ENCODE measurements at places on chromosomes 3 and 15.

- no peak for DNase-seq
Measured at GRCh38 chr15:43243020-43243645, 22.3 kb upstream of the EPB42 start.

- DNase-seq = peak; percentile 50
Measured at GRCh38 chr3:101038393-101038792, 45.2 kb upstream of the ABI3BP start.

DNA sequence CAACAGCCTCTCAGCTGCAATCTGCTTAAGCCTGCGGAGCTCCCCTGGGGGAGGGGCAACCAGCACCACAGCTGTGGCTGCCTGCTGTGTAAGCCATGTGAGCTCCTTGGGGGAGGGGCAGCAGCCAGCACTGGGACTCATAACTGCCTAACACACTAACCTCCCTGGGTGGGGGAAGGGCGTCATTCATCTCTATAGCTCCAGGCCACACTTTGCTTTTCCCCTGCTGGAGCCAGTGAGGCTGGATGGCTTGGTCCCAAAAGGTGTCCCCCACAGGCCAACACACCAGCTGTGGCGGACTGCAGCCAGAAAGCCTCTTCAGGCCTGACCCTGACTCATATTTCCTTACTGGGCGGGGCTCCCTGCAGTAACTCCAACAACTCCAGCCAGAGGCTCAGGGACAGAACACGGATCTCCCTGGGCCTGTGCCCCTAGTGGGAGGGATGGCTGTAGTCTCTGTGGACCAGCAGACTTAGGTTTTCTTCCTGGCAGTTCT lies 129.8 kb downstream of the PPM1L start:
- peak; percentile 16 for DNase-seq

DNA sequence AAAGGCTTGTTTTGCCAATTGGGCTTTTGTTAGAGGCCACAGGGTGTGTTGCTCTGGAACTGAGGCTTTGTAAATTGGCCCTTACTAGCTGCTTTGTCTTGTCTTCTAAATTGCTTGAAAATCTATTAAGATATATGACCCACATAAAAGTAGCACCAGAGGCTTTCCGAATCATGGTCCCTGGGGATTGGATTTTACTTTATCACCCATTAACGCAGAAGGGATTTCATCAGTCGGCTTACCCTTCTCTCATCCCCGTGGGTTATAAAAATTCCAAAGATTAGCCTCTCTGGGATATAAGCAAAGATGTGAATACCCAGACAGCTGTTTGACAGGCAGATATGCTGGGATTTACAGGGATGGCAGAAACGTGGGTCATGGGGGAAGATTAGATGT lies 98.3 kb upstream of the CHL1 start:
- no peak for DNase-seq

- DNase-seq = no peak
Measured at GRCh38 chr3:14871456-14872200, 52.9 kb downstream of the FGD5 start.

DNA sequence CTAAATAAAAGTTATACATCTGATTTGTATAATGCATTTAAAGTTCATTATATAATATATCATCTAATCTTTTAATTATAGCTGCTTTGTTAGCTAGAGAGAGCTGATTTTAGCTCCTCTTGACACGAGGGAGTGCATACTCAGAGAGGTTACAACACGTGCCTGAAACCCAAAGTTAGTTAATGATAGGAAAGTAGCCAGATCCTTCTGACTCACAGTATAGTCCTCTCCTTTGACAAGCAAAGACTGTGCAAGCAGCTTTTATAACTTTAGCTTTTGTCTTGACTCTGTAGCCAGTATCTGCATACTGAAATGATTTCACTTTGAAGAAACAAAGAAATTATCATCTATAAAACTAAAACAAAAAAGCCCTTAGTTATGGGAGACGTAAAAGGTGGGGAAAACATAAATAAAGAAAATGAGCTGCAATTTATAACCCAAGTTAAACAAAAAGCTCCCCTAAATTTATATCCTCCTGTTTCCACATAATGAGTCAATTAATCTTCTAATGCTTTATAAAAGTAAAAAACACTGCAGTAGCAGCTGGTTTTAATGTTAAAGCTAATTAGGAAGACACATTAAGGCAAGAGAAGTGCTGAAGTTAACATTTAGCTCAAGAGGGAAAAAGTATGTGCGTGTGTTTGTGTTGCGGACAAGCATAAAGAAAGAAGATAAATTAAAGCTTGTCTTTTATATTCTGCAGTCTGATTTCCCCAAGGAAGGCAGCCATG lies 13.1 kb downstream of the GABRR3 start:
- peak; percentile 66 for DNase-seq

DNA sequence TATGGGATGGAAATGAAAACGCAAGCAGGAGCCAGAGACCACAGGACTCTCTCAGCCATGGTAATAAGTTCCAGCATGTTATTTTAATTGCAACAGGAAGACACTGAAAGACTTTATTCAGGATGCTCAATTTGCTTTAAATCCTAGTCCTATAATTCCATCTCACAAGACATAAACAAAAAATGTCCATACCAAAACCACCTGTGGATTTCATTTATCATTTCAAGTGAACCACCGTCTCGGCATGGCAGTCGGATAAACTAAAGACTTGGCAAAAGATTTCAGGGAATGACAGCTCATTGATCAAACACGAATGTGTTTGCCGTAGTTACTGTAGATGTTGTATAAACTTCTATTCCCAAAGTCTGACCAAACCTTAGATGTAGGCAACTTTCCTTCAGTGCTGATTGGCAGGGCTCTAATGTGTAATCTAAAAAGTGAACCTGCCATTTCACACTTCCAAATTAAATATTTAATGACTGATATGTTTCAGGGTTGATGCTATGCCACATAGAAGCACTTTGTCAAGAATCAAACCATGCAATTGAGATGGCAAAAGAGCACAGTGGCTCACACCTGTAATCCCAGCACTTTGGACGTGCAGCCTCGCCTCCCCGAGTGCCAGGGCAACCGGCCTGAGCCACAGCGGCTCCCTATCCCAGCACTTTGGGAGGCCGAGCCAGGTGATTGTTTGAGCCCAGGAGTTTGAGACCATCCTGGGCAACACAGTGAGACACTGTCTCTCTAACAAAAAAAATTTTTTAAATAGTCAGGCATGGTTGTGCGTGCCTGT lies 331.7 kb downstream of the MAGI1 start:
- no peak for DNase-seq

DNA sequence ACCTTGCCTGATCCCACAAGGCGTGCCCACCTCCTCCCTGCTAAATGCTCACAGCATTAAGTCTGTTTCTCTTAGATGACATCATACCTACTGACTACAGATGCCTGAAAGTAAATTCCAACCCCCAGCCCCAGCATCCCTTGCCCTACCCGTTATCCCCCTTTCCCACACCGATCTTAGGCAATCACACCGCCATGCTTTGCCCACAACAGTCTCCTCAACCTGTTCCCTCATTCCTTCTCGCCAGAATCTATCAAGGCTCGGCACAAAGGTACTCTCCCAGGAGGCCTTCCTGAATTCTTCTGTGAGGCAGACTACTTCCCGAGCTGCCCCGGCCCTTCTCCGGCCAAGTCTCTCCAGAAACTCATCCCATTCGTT lies 789 bp upstream of the SEC61A1 start:
- no peak for DNase-seq

DNA sequence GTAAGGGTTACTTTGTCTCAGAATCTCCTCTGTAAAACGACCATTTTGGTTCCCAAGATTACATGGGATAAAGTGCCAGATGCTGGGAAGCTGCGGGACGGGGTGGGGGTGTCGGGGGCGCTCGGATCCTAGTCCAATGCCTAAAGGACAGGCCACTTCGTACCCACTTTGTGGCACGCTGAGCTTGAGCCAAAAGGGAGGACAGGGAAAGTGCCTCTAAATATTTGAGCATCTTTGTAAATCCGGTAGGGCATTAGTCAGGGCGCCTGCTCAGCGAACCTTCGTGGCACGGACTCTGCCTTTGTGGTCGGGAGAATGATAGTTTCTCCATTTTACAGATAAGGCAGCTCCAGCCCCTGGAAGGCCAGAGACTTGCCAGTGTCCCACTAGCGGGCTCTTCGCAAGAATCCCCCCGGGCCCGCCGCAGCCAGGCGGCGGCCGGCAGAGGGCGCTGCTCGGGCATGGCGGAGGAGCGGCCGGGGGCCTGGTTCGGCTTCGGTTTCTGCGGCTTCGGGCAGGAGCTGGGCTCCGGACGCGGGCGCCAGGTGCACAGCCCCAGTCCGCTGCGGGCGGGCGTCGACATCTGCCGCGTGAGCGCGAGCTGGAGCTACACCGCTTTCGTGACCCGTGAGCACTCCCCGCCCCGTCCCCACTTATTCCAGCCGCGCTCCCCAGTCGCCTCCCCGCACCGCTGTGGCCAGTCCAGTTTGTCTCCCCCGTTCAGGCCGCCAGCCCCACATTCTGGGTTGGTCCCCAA lies 1.8 kb downstream of the RCCD1 start:
- DNase-seq = peak; percentile 71

- DNase-seq = no peak
Measured at GRCh38 chr15:101477851-101478362, 11.6 kb downstream of the PCSK6 start.

DNA sequence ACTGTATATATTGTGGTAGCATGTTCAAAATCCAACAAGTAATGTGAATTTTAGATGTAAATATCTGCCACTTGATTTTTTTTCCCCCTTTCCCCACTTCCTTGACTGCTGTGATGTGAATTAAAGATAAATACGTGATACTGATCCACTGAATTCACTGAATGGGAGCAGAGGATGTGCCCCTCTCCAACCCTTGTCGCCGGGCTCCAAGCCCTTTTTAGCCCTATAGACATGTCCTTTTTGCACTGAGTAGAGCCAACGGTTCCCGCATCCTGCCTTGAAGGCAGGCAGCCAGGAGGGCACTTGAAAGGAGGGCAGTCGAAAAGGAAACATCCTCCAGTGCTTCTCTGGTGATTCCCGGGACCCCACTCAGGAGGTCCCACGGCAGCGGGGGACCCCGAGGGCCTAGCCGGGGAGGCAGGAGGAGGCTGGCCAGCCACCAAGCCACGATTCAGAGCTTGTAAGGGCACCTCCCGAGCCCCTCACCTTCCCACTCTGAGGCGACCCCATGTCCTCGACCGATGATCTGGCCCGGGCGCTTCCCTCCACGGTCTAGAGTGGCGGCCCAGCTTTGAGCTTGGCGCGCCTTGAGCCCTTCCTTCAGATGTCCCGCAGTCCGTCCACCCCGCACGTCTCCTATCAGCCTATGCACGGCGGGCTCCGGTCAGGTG lies 901 bp upstream of the MANF start:
- DNase-seq = no peak

DNA sequence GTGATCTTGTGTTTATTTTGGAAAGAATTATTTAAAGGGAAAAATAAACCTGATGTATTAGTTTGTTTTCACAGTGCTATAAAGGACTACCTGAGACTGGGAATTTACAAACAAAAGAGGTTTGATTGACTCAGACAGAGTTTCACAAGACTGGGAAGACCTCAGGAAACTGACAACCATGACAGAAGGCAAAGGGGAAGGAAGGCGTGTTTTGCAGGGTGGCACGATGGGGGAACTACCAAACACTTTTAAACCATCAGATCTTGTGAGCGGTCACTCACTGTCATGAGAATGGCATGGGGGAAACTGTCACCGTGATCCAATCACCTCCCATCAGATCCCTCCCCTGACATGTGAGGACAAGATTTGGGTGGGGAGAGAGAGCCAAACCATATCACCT lies 87.0 kb downstream of the TP63 start:
- DNase-seq = no peak

DNA sequence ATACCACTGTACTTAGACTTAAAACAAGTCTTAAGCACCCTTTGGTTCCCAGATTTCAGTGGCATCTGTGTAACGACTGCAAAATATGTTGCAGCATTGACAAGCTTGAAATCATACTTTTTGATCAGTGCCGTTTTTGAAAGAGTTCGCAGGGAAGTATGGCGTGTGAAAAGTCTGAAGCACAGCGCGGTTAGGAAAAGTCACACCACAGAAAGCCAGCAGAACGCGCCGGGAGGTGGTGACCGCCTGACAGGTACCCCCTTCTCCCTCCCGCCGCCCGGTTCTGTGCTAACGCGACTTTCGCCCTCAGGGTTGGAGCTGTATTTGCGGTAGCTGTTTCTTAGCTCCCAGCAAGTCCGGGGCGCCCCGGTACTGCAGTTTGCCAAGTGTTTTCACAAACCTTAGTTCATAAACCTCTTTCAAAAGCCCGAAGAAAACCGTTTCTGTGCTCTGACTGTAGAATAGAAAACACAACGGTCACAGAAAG lies 481 bp upstream of the CRYBG3 start:
- peak; percentile 81 for DNase-seq

DNA sequence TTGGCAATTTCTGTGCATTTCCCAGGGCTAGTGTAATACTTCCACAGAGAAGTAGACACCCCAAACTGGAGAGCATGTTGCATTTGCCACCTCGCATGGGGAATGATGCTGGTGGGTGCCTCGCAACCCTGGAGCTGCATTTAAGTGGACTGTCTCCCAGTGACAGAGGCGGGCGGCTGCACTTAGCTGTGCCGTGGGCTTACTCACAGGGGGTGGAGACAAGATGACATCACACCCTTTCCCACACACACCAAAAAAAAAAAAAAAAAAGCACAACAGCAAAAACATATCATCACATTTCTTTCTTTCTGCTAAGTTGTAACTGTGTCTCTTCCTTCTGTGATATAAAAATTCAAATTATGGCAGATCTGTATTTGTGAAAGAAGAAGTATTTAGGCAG lies at the start of gene ABI3BP:
ABI3BP (minus strand) TSS at position 113 of the 400 bp plus-strand sequence; CDS start at position 76, 37 bp downstream.
- peak; percentile 89 for DNase-seq

DNA sequence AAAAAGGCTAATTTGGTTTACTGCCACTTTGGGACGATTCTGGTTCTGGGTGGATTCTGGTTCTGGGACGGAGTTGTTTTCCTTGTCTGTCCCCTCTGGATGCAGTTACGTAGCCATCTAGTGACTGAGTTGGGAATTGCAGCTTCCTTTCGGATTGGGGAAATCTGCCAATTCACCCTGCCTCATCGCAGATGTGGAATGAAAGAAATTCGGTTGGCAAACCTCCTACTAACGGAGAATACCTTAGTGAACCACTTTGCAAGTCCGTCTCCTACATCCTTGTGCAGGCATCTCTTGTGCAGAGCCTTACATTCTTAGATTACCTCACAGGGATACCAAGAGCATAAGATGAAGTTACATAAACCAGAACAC lies 31.5 kb upstream of the AP4E1 start:
- peak; percentile 92 for DNase-seq

- DNase-seq = no peak
Measured at GRCh38 chr3:98710067-98710659, 53.0 kb upstream of the ST3GAL6 start.

DNA sequence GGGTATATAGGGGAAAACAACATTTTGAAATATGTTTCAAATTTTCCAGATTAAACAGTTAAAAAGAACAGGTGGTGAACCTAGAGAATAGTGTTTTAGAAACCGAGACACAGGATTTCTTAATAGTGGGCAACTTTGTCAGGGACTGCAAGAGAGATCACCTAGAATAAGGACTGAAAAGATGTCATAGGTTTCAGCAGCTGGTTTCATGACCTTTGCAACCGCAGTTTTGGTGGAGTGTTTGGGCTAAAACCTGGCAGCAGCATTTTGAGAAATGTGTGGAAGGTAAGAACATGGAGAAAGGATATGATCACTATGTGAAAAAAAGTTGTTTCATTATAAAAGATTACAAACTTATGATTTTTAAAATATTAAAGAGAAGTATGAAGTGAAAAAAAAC lies 34.9 kb downstream of the PRKCI start:
- no peak for DNase-seq

Measured in iris pigment epithelial cell (primary cell).